ENCODE measurements at places on chromosomes 7 and 10.
A peak's percentile ranks its signal among the peaks of the same experiment; 100 is the strongest.

GRCh38 chr10:7756360-7756992 lies 31.3 kb downstream of the KIN start:
- peak; percentile 26 for DNase-seq

- DNase-seq, result no peak
Observed at GRCh38 chr10:5633166-5633749, 33.1 kb downstream of the ASB13 start.

GRCh38 chr10:132362151-132362611 lies 30.2 kb downstream of the LRRC27 start:
- no peak for DNase-seq

DNA sequence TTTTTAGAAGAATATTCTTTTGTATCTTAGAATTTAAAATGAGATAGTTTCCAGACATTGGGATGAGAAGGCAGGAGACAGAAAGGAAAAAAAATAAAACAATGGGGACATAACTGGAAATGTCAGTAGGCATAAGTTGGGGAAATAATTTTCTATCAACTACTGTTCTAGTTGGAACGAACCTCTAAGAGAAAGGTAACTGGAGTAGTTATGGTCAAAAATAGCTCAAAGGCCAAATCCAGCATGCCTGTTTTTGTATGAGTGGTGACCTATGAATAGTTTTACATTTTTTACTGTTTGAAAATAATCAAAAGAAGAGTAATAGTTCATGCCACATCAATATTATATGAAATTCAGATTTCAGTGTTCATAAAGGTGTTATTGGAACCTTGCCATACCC lies 252.2 kb upstream of the CSTF2T start:
- DNase-seq, result no peak

DNA sequence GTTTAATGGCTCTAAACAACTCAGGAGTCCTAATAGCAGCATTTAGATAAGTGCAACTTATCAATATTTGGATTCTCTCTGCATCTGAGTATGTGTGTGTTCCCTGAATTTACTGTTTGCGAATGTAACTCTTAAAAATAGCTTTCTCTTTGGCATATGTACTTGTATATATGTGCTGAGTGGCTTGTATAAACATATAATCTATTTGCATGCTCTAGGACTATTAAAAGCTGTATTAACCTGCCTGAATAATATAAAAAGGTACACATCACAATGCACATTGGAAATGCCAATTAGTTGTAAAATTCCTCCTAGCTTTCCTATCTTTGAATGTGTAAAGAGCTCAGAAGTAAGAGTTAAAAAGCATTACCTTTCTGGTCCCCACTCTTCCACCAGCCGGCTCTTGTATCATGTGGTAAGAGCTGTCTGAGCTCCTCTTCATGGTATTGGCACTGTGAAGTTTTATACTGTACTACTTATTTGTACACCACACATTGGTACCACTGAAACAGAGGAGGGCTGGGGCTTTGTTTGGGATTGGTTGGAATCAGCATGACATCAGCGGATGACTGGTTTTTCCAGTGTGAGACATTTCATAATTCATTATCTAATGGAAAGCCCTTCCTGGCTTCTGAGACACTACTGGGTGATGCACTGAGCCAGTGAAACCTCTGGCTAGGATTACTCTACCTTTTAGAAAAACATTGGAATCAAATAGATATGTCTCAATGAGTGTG lies at the start of gene INHBA:
Gene INHBA (minus strand): TSS at position 456 of the 737 bp plus-strand sequence. CDS start 2,716 bp downstream, outside the sequence.
- peak; percentile 74 for DNase-seq

GRCh38 chr10:45440511-45441062 lies 66.6 kb downstream of the ALOX5 start:
- no peak for DNase-seq

GRCh38 chr7:26504411-26505120 lies 212.9 kb downstream of the SNX10 start:
- no peak for DNase-seq
